ENCODE measurements at places on chromosomes 1 and 21. TPM values are rescaled to one million over a fixed set of nuclear protein-coding genes. Genes with fewer than 3 reads are reported as not detected.

GRIK3 gene
- not detected for polyA plus RNA-seq

RAP1GAP gene
- not detected for polyA plus RNA-seq

GPATCH2 gene
- polyA plus RNA-seq = 2.1 TPM

VSIG8 gene
- polyA plus RNA-seq = not detected

BGLAP gene
- polyA plus RNA-seq = not detected

MRPL9 gene
- polyA plus RNA-seq = 120 TPM

DNTTIP2 gene
- 95.4 TPM for polyA plus RNA-seq

SPRR1A gene
- polyA plus RNA-seq = not detected

CD52 gene
- polyA plus RNA-seq = 3,509 TPM

CRYAA gene
- polyA plus RNA-seq = not detected

LCE1C gene
- polyA plus RNA-seq = not detected
